ENCODE measurements at places on chromosomes 1 and 21. TPM values are rescaled to one million over a fixed set of nuclear protein-coding genes. Genes with fewer than 3 reads are reported as not detected.

GRCh38 chr1:27544834-27545233 is 54.9 kb upstream of the WASF2 start:
- DNase-seq = no peak

DNA sequence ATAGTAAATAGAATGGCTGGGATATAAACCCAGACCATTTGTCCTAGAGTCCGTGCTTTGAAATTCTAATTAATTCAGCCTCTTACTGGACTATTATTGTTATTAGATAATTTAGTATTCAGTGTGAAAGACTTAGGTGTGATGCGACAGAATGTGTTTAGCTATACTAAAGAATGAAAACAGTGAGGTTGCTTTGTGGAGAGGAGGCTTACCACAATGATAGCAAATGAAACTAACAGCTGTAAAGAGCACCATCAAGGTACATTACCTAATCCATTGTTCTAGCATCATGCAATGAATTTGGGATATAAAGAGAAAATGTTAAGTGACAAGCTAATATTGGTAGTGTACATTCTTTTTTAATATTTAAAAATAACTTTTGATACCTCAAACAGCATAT is 911.1 kb downstream of the KCNT2 start:
- no peak for DNase-seq

RBM11 gene
- not detected for polyA plus RNA-seq

KRTAP19-3 gene
- polyA plus RNA-seq = not detected

All from muscle of back (tissue), 13 donors.